ENCODE measurements at places on chromosomes 5 and 9.

- DNase-seq, result no peak
These were observed 155.2 kb downstream of the GAS1 start for GRCh38 chr9:86792136-86792535.

- peak; percentile 42 for DNase-seq
These were observed 4.0 kb upstream of the MYORG start for GRCh38 chr9:34380511-34381315.

DNA sequence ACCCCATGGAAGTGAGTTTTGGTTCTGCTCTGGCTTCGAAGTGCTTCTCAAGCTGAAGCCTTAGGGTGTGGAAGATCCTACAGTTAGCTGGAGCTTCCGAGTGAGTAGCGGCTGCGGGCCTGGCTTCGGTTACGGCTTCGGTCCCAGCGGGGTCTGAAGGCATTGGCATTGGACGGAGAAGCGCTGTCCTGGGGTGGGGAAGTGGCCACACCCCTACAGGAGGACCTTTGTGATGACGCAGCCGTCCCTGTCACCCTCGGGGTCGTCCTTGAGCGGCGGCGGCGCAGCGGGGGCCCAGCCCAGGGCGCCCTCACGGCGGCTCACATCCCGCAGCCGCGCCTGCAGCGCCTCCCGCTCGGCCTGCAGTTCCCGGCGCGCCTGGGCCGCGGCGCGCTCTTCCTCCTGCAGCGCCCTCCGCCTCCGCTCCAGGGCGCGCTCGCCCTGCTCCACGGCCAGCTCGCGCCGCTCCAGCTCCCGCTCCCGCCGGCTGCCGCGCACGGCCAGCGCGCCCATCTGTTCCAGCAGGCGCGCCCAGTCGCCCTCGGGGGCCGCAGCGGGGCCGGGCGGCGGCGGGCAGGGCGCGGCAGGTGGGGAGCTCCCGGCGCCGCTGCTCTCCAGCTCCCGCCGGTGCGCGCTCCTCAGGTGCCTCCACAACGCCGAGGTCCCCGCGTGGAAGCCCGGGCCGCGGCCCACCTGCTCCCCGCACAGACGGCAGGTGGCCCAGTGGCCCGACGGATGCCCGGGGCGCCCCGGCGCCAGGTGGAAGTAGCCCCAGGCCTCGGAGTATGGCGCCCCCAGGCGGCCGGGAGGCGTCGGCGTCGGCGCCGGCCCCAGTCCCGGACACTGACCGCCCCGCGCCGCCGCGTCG is 9.9 kb downstream of the ZBED3 start:
- DNase-seq, result peak; percentile 34

- DNase-seq, result no peak
These were observed 700.3 kb downstream of the PTPRD start for GRCh38 chr9:9912459-9912858.

DNA sequence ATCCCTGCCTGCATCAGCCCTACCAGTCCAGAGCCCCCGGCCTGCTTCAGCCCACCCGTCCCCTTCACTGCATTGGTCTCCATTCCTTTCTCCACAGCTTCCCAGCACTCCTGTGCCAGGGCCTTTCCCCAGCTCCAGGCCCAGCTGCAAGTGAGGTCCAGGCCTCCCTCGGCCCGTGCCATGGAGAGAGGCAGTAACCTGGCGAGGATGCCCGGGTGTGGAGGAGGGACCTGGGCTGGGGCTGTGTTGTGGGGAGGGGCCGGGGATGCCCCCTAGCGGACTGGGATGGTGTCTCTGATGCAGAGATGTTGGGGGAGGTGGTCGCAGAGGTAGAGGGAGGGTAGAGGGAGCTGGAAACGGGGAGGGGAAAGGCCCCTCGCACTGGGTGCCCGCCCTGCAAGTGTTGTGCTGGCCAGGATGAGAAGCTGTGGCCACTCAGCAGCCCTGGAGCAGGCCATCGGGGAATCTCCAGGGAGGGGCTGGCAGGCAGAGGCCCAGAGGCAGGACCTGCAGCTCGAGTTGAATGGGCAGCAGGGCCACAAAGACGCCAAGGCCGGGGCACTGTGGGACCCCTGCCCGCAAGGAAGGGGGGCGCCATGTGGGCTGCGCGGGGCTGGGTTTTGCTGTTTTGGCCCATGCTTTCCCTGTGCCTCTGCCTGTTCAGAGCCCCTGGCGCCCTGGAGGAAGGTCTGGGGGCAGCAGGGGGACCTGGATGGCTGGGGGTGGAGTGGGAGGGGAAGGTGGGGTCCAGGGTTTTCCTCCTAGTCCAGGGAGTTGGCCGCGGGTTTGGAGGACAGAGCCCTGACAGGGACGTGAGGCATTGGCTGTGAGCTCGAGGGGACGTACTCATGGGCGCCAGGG is 26.0 kb upstream of the NKD2 start:
- DNase-seq, result no peak

- DNase-seq, result no peak
These were observed 122.4 kb upstream of the C6 start for GRCh38 chr5:41335596-41336181.

DNA sequence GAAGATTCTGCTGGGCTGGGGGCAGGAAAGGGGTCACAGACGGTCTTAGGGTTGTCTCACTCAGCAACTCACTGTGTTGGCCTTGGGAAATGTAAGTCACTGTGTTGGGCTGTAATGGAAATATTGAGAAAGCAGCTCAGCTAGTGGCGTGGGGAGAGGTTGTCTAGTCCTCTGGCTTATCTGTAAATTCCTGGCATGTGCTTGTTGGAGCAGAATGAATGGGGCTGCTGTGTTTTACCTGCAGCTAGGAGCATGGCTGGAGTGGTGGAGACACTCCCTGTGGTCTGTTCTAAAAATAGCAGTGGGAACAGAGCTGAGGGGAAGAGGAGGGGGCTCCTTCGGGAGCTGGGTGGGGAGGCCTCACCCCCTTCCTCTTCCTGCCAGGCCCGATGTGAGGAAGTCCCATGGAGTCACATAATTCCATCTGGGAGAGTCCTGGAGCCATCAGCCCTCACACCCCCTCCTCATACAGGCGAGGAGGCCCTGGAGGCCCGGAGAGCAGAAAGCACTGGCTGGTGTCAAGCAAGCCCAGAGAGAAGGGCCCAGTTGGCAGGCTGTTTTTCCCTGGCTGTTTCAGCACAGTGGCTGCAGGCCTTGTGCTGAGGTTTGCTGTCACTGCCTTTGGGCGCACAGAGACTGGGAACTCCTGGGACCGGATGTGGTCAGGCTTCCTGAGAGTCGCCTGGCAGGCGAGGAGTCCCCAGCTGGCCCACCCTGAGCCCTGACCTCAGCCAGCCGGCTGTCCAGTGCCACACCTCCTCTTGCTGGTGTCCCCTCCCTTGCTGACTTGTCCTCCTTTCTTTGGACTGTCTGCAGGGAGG is 84.9 kb downstream of the RGS3 start:
- peak; percentile 24 for DNase-seq

DNA sequence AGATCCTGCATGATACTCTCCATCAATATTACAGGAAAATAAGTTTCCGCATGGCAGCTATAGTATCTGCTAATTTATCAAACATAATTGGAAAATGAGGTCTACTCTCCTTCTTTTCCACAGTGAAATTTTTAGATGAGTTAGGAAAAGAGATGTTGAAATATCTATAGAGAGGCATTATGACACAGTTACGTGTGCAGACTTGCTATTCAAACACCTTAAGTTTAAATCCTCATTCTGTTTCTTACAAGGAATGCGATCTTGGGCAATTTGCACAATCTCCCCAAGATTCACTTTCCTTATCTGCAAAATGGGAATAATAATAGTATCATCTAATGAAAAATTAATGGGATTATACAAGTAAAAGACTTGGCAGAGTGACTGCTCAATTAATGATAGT is 91.7 kb upstream of the SLCO6A1 start:
- DNase-seq, result no peak

GRCh38 chr5:154858972-154859871 is 795 bp downstream of the CNOT8 start:
- no peak for DNase-seq

- no peak for DNase-seq
These were observed 1145.0 kb downstream of the MAT2B start for GRCh38 chr5:164650427-164650826.
